ENCODE measurements at places on chromosomes 3 and 15.

DNA sequence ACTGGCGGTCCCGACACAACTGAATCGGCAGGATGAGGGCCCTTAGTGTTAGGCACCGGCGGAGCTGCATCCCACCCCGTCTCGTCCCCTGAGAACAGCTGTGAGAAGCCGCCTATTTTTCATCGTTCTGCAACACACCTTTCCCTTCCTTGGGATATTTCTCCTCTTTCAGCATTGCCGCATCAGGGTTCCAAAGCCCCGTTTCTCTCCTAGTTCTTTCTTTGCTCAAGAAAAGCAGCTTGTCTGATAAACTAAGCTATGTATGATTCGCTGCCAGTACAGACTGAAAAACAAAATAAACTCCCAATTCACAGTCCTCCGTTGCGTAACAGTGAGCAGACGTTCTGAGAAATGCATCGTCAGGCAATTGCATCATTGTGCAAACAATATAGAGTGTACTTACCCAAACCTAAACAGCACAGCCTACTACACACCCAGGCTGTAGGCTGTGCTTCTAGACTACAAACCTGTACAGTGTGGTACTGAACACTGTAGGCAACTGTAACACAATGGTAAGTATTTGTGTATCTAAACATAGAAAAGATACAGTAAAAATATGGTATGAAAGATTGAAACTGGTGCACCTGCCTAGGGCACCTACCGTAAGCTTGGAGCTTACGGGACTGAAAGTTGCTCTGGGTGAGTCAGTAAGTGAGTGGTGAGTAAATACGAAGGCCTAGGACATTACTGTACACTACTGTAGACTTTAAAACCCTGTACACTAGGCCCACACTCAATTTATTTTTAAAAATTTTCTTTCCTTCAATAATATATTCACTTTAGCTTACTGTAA, 8.9 kb upstream of the ADAMTS17 start:
- peak overlapping the region; percentile 87 for H3K4me3 ChIP-seq
- H3K27ac ChIP-seq: peak overlapping the region; percentile 95
- H3K4me1 ChIP-seq: peaks cover 12% of the 10 kb centered on the region
- no peak for DNase-seq
- H3K36me3 ChIP-seq: no peaks in the 10 kb centered on the region

- no peaks in the 10 kb centered on the region for H3K4me1 ChIP-seq
- H3K4me3 ChIP-seq: no peak overlapping the region
- no peak for DNase-seq
- no peaks in the 10 kb centered on the region for H3K27me3 ChIP-seq
- H3K27ac ChIP-seq: no peak overlapping the region
These were observed 80.1 kb downstream of the ST8SIA2 start for GRCh38 chr15:92473756-92474155.

GRCh38 chr3:22907796-22908195, 295.3 kb upstream of the UBE2E2 start:
- no peak overlapping the region for H3K27ac ChIP-seq
- H3K4me3 ChIP-seq: no peak overlapping the region
- H3K36me3 ChIP-seq: no peaks in the 10 kb centered on the region
- H3K4me1 ChIP-seq: peaks cover 15% of the 10 kb centered on the region
- no peaks in the 10 kb centered on the region for H3K27me3 ChIP-seq

GRCh38 chr15:33742800-33743199, 225.5 kb upstream of the CHRM5 start:
- no peak overlapping the region for H3K4me3 ChIP-seq
- H3K27ac ChIP-seq: no peak overlapping the region
- H3K27me3 ChIP-seq: no peaks in the 10 kb centered on the region
- peaks cover 12% of the 10 kb centered on the region for H3K4me1 ChIP-seq
- H3K36me3 ChIP-seq: no peaks in the 10 kb centered on the region

All from sigmoid colon (tissue), 7 donors.